Upper lobe of right lung (tissue), 1 donor: ENCODE measurements at places on chromosomes 1 and 21. TPM values are rescaled to one million over a fixed set of nuclear protein-coding genes. Genes with fewer than 3 reads are reported as not detected.
A peak's percentile ranks its signal among the peaks of the same experiment; 100 is the strongest.

DNA sequence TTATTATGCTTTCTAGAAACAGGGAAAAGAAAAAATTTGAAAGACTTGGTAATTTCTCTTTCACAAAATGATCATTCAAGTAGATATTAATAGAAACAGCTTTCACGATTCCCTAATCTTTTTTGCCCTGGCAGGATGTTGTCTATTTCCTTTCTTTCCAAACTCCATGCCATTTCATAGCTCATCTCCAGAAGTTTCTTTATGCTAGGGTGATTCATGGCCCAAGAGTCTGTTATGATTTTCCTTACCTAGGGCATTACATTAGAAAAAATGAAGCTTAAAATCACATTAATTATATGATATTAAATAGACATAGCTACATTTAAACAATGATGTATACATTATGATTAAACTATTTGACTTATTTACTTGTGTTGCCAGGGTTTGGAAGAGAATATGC is 762.1 kb downstream of the LTN1 start:
- no peaks in the 10 kb centered on the region for H3K4me1 ChIP-seq

- DNase-seq = no peak
- peaks cover 25% of the 10 kb centered on the region for H3K4me1 ChIP-seq
- no peaks in the 10 kb centered on the region for H3K27me3 ChIP-seq
- no peaks in the 10 kb centered on the region for H3K36me3 ChIP-seq
Observed at GRCh38 chr1:59697150-59697800, 117.5 kb upstream of the HOOK1 start.

GRCh38 chr1:29202053-29202452 is 20.4 kb upstream of the SRSF4 start:
- H3K27me3 ChIP-seq = no peaks in the 10 kb centered on the region
- no peak for DNase-seq
- peak overlapping the region; percentile 85 for H3K27ac ChIP-seq
- H3K4me3 ChIP-seq = no peak overlapping the region
- peaks cover 47% of the 10 kb centered on the region for H3K36me3 ChIP-seq
- peaks cover 15% of the 10 kb centered on the region for H3K4me1 ChIP-seq

DNA sequence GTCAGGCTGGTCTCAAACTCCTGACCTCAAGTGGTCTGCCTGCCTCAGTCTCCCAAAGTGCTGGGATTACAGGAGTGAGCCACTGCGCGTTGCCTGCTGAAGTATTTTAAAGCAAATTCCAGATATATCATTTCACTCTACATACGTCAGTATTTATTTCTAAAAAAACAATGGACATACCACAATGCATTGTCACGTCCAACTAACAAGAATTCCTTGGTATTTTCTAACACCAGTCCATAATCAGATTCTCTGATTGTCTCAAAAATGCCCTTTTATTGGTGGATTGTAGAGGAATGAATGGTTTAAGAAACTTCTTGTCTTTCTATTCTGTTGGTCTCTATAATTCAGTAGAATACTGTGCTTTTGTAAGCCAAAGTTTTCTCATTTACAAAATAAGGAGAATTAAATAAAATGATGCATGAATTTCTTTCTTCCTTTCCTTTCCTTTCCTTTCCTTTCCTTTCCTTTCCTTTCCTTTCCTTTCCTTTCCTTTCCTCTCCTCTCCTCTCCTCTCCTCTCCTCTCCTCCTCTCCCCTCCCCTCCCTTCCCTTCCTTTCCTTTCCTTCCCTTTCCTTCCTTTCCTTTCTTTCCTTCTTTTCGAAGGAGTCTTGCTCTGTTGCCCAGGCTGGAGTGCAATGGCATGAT is 55.8 kb downstream of the VPS13D start:
- peaks cover 78% of the 10 kb centered on the region for H3K36me3 ChIP-seq
- no peaks in the 10 kb centered on the region for H3K4me1 ChIP-seq
- DNase-seq = no peak

The AKNAD1 gene
- total RNA-seq = 0.67 TPM

The AGT gene
- total RNA-seq = 1.8 TPM
